ENCODE measurements at places on chromosomes 12 and 14. TPM values are rescaled to one million over a fixed set of nuclear protein-coding genes. Genes with fewer than 3 reads are reported as not detected.

Gene SYNDIG1L
- 0.21 TPM for total RNA-seq

Gene RNASE1
- total RNA-seq, result 922 TPM

Gene AKAP5
- 4.3 TPM for total RNA-seq

Gene OR5AU1
- not detected for total RNA-seq

Gene PMEL
- total RNA-seq, result 0.99 TPM

Gene DPPA3
- total RNA-seq, result not detected

Gene FAM90A1
- not detected for total RNA-seq

Gene SELPLG
- total RNA-seq, result 17.3 TPM

Gene FIGNL2
- total RNA-seq, result not detected

Gene TAS2R30
- total RNA-seq, result 4.1 TPM

Gene ATL1
- 14.3 TPM for total RNA-seq

GRCh38 chr14:87615047-87615446, 377.9 kb downstream of the GALC start:
- DNase-seq, result no peak
- H3K36me3 ChIP-seq, result no peaks in the 10 kb centered on the region
- H3K27ac ChIP-seq, result no peak overlapping the region
- H3K4me3 ChIP-seq, result no peak overlapping the region
- H3K4me1 ChIP-seq, result no peaks in the 10 kb centered on the region

- DNase-seq, result no peak
- H3K27me3 ChIP-seq, result no peaks in the 10 kb centered on the region
- no peaks in the 10 kb centered on the region for H3K4me1 ChIP-seq
- H3K36me3 ChIP-seq, result no peaks in the 10 kb centered on the region
- no peak overlapping the region for H3K4me3 ChIP-seq
- no peak overlapping the region for H3K27ac ChIP-seq
These were observed 23.9 kb downstream of the PHLDA1 start for GRCh38 chr12:76007640-76008039.

DNA sequence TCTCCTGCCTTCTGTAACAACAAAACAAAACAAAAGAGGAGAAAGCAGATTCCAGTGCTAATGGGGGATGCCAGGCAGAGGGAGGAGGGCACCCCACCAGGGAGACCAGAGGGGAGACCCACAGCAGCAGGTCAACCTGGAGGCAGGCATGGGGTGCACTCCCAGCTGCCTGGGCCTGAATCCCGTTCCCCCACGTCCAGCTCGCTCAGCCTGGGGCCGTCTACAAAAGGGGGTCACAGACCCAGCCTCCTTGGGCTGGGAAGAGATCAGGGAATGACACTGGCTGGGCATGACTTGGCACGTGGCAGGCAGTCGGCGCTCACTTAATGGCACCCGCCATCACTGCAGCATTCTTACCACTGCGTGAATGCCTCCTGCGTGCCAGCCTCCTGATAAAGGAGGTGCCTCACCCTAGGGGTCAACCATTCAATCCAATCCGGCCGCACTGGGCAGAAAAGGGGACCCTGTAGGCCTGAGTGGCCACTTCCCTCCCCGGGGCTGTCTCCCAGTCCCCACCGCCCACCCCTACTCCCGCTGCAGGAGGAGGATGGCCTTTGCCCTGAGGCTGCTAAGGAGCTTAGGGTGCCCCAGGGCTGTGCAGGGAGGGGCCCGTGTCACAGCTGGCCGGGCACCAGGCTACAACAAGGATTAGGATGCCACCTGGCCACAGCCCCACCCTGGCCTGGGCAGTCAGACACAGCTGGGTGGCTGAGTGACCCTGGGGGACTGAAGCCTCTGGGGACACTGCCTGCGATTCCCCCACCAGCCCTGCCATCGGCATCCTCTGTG, 87.5 kb downstream of the NCOR2 start:
- no peaks in the 10 kb centered on the region for H3K27me3 ChIP-seq
- peaks cover 15% of the 10 kb centered on the region for H3K4me1 ChIP-seq
- H3K27ac ChIP-seq, result no peak overlapping the region
- H3K4me3 ChIP-seq, result no peak overlapping the region

DNA sequence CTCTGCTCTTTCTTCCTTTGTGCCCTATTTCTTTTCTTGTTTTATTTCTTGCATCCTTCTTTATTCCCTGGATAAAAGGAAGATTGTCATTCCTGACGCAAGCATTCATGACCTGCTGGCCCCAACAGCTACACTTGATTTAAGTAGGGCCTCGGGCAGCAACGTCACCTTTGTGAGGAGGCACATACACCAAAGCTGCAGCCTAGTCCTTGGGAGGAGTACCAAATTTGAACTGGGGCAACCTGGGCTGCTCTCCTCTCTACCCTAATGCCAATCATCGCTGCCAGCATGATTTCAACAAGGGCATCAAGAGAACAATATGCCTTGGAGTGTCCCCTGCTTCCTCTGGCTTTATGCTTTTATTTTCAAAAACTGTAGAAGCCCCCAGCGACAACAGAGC, 76.4 kb downstream of the C12orf50 start:
- H3K4me1 ChIP-seq, result no peaks in the 10 kb centered on the region
- no peaks in the 10 kb centered on the region for H3K36me3 ChIP-seq
- no peak overlapping the region for H3K27ac ChIP-seq
- no peak for DNase-seq
- H3K4me3 ChIP-seq, result no peak overlapping the region
- no peaks in the 10 kb centered on the region for H3K27me3 ChIP-seq

- H3K27me3 ChIP-seq, result no peaks in the 10 kb centered on the region
- H3K27ac ChIP-seq, result peak overlapping the region; percentile 79
- no peaks in the 10 kb centered on the region for H3K36me3 ChIP-seq
- no peak overlapping the region for H3K4me3 ChIP-seq
- DNase-seq, result no peak
These were observed 120.3 kb downstream of the GPR135 start for GRCh38 chr14:59344691-59345455.

DNA sequence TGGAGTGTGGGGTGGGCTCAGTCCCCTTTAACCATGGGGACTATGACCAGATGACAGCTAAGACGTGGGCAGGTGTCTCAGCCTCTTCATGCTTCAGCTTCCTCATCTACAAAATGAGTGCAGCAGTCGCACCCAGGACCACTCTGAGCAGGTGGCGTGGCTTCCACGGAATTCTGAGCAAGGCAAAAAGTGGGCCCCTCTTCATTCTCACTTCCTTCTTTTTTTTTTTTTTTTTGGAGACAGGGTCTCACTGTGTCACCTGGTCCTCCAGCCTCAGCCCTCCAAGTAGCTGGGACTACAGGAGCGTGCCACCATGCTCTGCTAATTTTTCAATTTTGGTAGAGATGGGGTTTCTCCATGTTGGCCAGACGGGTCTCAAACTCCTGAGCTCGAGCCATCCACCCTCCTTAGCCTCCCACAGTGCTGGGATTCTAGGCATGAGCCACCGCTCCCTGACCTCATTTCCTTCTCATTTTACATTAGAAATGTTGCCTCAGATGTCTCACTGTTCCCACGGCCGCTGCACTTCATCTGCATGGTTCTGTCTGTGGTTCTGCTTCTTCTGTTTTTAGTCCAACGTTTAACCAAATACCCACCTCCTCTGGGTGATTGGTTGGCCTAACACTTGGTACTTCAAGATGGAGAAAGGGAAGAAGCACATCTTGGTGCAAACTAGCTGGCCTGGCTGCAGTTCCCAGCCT, 41.3 kb upstream of the BCL7A start:
- H3K36me3 ChIP-seq, result no peaks in the 10 kb centered on the region
- H3K27ac ChIP-seq, result no peak overlapping the region
- no peak overlapping the region for H3K4me3 ChIP-seq
- no peaks in the 10 kb centered on the region for H3K4me1 ChIP-seq
- H3K27me3 ChIP-seq, result no peaks in the 10 kb centered on the region

- peaks cover 7% of the 10 kb centered on the region for H3K36me3 ChIP-seq
- no peak overlapping the region for H3K27ac ChIP-seq
- no peak for DNase-seq
- H3K4me3 ChIP-seq, result no peak overlapping the region
- peaks cover 5% of the 10 kb centered on the region for H3K4me1 ChIP-seq
- no peaks in the 10 kb centered on the region for H3K27me3 ChIP-seq
These were observed 12.8 kb downstream of the ZFYVE1 start for GRCh38 chr14:73014105-73014504.

GRCh38 chr12:93000026-93000425, 70.9 kb upstream of the EEA1 start:
- no peak overlapping the region for H3K4me3 ChIP-seq
- DNase-seq, result no peak
- H3K27ac ChIP-seq, result no peak overlapping the region
- peaks cover 18% of the 10 kb centered on the region for H3K4me1 ChIP-seq

GRCh38 chr12:92715625-92716024, 12.8 kb downstream of the PLEKHG7 start:
- no peak overlapping the region for H3K4me3 ChIP-seq
- no peak for DNase-seq
- no peaks in the 10 kb centered on the region for H3K27me3 ChIP-seq
- no peaks in the 10 kb centered on the region for H3K4me1 ChIP-seq
- H3K27ac ChIP-seq, result no peak overlapping the region

DNA sequence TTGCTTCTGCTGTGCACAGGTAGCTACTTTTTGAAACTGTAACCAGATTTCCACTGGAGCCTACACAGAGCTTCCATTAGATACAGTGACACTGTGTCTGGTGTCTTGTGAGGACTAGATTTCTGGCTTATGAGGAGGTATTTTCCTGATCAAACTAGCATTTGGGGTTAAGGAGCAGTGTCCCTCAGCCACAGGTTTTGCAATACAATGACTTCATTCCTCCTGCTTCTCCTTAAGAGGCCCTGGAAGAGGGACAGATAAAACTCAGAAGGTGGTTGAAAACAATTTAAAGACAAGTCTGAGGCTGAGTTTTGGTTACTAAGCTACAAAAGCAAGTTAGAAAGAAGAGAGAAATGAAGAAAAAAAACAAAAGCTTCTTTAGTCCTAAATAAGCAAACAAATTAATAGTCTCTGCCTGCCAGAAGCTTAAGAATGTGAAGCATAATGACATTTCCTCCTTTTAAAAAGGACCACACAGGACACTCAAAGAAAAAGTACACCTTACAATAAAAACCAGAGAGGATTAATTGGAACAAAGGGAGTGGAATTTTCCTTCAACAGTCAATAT, 53.0 kb downstream of the PKP2 start:
- no peak for DNase-seq
- no peak overlapping the region for H3K4me3 ChIP-seq
- no peaks in the 10 kb centered on the region for H3K4me1 ChIP-seq

DNA sequence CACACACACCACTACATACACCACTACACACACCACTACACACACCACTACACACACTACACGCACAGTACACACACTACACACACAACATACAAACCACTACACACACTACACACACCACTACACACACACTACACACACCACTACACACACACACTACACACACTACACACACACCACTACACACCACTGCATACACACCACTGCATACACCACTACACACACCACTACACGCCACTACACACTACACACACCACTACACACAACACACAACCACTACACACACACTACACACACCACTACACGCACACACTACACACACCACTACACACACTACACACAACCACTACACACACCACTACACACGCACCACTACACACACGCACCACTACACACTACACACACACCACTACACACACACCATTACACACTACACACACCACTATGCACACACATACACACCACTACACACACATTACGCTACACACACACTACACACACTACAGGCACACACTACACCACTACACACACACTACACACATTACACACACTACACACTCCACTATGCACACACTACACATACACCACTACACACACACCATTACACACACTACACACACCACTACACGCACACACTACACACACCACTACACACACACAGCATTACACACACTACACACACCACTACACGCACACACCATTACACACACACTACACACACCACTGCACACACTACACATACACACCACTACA, 12.5 kb downstream of the NOC4L start:
- no peaks in the 10 kb centered on the region for H3K27me3 ChIP-seq
- H3K36me3 ChIP-seq, result no peaks in the 10 kb centered on the region
- H3K27ac ChIP-seq, result no peak overlapping the region
- no peak for DNase-seq

GRCh38 chr14:93977790-93978581, 1.6 kb upstream of the ASB2 start:
- no peaks in the 10 kb centered on the region for H3K27me3 ChIP-seq
- peak overlapping the region; percentile 90 for H3K27ac ChIP-seq
- H3K36me3 ChIP-seq, result no peaks in the 10 kb centered on the region
- DNase-seq, result no peak
- peaks cover 86% of the 10 kb centered on the region for H3K4me1 ChIP-seq

DNA sequence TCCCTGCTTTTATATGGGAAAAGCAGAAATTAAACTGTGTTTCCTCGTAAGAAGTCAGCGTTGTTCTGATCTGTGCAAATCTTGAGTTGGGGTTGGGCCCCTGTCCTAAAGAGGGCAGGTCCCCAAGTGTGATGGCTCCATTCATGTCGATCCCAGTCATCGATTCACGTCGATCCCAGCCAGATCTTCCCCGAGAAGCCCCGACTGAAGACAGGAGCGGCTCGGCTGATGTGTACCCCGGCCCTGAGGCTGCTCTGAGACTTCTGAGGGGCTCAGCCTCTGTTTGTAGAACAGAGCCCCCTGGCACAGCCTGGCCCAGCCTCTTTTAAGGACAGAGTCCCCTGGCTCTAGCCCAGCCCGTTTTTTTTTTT, 9.3 kb downstream of the PGAM5 start:
- no peak for DNase-seq
- no peak overlapping the region for H3K4me3 ChIP-seq
- H3K27me3 ChIP-seq, result no peaks in the 10 kb centered on the region

- no peaks in the 10 kb centered on the region for H3K36me3 ChIP-seq
- peaks cover 10% of the 10 kb centered on the region for H3K4me1 ChIP-seq
- DNase-seq, result no peak
- H3K27me3 ChIP-seq, result no peaks in the 10 kb centered on the region
- H3K4me3 ChIP-seq, result peak overlapping the region; percentile 35
These were observed 72.7 kb downstream of the NIN start for GRCh38 chr14:50758305-50758704.

DNA sequence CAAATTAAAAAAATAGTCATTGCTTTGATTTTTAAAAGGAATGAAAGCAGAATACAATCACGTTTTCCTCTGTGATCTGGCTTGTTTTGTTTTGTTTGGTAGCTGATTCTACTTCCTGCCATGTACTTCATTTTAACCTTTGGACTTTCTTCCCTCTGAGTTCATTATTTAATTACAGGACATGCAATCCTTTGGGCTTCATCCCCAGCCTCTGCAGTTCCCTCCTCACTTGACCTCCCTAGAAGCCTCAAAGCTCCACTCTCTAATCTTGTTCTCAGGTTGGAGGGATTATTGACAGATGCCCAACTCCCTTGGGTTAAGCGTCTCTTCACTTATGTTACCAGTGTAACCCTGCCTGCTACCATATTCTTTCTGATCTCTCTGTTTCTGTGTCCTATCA, 967.9 kb upstream of the SEL1L start:
- peaks cover 13% of the 10 kb centered on the region for H3K4me1 ChIP-seq
- no peaks in the 10 kb centered on the region for H3K36me3 ChIP-seq
- H3K27me3 ChIP-seq, result no peaks in the 10 kb centered on the region
- no peak overlapping the region for H3K27ac ChIP-seq
- no peak overlapping the region for H3K4me3 ChIP-seq
- DNase-seq, result no peak

GRCh38 chr12:85036234-85036707, at the start of the genes LRRIQ1 and TSPAN19:
TSS of gene LRRIQ1 (plus strand) at chr12:85036351. CDS start at chr12:85038177, 1,826 bp downstream.
TSS of gene TSPAN19 (minus strand) at chr12:85036277. CDS start at chr12:85029946, 6,331 bp downstream.
- H3K27me3 ChIP-seq, result no peaks in the 10 kb centered on the region
- H3K27ac ChIP-seq, result no peak within 1 kb of the TSS
- H3K4me1 ChIP-seq, result peaks cover 4% of the 10 kb centered on the region
- peak within 1 kb of the TSS; percentile 68 for H3K4me3 ChIP-seq
- DNase-seq, result no peak

All from thoracic aorta (tissue), 2 donors.